ENCODE measurements at places on chromosomes 7 and 10. TPM values are rescaled to one million over a fixed set of nuclear protein-coding genes. Genes with fewer than 3 reads are reported as not detected.

DNA sequence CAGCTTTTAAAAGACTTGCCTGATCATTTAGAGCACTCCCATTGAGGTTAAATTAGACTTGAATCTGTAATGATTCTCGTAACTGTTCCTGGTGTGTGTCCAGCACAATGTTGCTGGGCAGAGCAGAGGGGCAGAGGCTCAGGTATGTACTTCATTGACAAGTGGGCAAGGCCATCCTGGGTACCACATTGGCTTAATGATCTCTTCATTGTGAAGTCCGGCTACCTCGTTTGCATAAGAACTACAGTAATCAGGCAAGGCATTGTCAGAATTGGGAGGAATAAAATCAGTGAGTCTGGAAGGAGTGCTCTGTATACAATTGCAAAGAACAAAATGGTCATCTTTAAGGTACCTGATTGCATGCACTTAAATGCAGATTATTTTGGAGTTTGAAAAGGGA lies 6.1 kb downstream of the RPS24 start:
- peaks cover 23% of the 10 kb centered on the region for H3K4me1 ChIP-seq
- peaks cover 80% of the 10 kb centered on the region for H3K36me3 ChIP-seq
- DNase-seq: no peak
- no peaks in the 10 kb centered on the region for H3K27me3 ChIP-seq

- no peaks in the 10 kb centered on the region for H3K27me3 ChIP-seq
- no peak overlapping the region for H3K4me3 ChIP-seq
- H3K36me3 ChIP-seq: no peaks in the 10 kb centered on the region
- DNase-seq: no peak
These were observed 54.9 kb downstream of the ODAD2 start for GRCh38 chr10:27944005-27944404.

GRCh38 chr10:38143587-38143986 lies 49.5 kb downstream of the ZNF37A start:
- no peak for DNase-seq
- no peaks in the 10 kb centered on the region for H3K4me1 ChIP-seq
- no peaks in the 10 kb centered on the region for H3K36me3 ChIP-seq
- no peaks in the 10 kb centered on the region for H3K27me3 ChIP-seq

- H3K27ac ChIP-seq: no peak overlapping the region
- no peaks in the 10 kb centered on the region for H3K36me3 ChIP-seq
- H3K4me3 ChIP-seq: no peak overlapping the region
These were observed 299.4 kb downstream of the DNAJB9 start for GRCh38 chr7:108869070-108869469.

- H3K27me3 ChIP-seq: peaks cover 32% of the 10 kb centered on the region
- peak overlapping the region; percentile 74 for H3K4me3 ChIP-seq
- peak; percentile 85 for DNase-seq
These were observed 5.6 kb upstream of the DKK1 start for GRCh38 chr10:52308251-52309031.

DNA sequence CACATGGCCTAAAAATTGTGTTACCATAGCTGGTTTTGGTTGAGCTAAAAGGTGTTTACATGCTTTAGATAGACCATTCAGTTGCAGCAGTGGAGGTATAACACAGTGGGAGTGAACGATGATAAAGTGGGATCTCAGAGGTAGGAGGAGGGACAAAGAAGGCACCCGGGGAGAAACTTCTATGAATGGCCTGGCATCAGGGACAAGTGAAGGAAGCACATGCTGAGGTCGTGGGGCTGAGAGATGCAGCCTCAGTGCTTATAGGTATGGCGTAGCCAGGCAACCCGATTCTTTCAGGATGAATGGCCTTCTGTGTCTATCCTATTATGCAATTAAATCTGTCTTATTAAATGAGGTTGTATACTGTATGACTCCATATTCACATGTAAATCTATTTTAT lies 3.9 kb upstream of the CDK6 start:
- H3K4me1 ChIP-seq: peaks cover 7% of the 10 kb centered on the region
- no peak for DNase-seq
- H3K27ac ChIP-seq: no peak overlapping the region

DNA sequence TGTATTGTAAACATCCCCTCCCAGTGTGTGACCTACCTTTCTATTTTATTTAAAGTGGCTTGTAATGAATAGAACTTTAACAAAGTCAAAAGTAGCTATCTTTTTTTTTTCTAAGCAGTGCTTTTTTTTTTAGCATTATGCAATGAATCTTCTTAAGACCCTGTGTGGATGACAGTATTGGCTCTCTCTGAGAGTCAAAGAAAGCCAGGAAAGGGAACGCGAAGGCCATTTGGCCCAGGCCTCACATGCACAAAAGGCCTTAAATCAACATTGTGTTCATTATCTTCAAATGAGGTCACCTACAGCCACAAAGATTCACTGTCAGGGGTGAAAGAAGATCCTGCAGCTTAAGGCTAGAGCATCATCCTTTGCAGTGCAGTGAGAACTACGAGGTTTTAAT lies 721.5 kb downstream of the GRID1 start:
- peak; percentile 24 for DNase-seq
- H3K27ac ChIP-seq: no peak overlapping the region
- H3K4me3 ChIP-seq: no peak overlapping the region

GRCh38 chr7:130926001-130926691 lies 192.1 kb upstream of the KLF14 start:
- peaks cover 3% of the 10 kb centered on the region for H3K4me1 ChIP-seq
- H3K27me3 ChIP-seq: no peaks in the 10 kb centered on the region
- H3K27ac ChIP-seq: no peak overlapping the region
- H3K4me3 ChIP-seq: no peak overlapping the region
- no peaks in the 10 kb centered on the region for H3K36me3 ChIP-seq

DNA sequence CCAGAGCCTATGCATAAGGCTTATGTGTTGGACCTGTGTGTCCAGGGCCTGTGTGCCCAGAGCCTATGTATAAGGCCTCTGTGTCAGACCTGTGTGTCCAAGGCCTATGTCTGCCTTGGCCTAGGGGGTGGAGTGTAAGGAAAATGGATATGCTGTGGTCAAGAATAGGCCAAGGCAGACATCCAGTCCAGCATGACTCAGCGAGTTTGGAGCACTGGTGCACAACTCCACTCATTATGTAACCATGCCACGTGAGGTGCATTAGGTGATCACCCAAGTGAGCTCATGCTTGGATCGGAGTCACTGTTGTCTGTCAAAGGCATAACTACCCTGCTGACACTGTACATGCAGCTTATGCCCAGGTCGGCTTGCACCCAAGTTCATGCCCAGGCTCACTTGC lies 238.9 kb downstream of the CACNA2D1 start:
- peaks cover 3% of the 10 kb centered on the region for H3K4me1 ChIP-seq
- no peaks in the 10 kb centered on the region for H3K27me3 ChIP-seq
- H3K4me3 ChIP-seq: no peak overlapping the region
- H3K36me3 ChIP-seq: no peaks in the 10 kb centered on the region

- H3K4me3 ChIP-seq: no peak overlapping the region
- H3K36me3 ChIP-seq: no peaks in the 10 kb centered on the region
- no peaks in the 10 kb centered on the region for H3K4me1 ChIP-seq
- H3K27ac ChIP-seq: no peak overlapping the region
- DNase-seq: no peak
- no peaks in the 10 kb centered on the region for H3K27me3 ChIP-seq
These were observed 61.4 kb upstream of the NME8 start for GRCh38 chr7:37786741-37787569.

GRCh38 chr10:87850742-87851205 lies 12.6 kb downstream of the KLLN start:
- no peaks in the 10 kb centered on the region for H3K36me3 ChIP-seq
- no peak overlapping the region for H3K27ac ChIP-seq
- DNase-seq: peak; percentile 85
- H3K4me3 ChIP-seq: no peak overlapping the region
- no peaks in the 10 kb centered on the region for H3K4me1 ChIP-seq
- H3K27me3 ChIP-seq: no peaks in the 10 kb centered on the region

- no peak overlapping the region for H3K4me3 ChIP-seq
- no peaks in the 10 kb centered on the region for H3K27me3 ChIP-seq
- DNase-seq: no peak
- no peaks in the 10 kb centered on the region for H3K4me1 ChIP-seq
- H3K36me3 ChIP-seq: no peaks in the 10 kb centered on the region
These were observed 77.8 kb downstream of the TEX36 start for GRCh38 chr10:125605167-125605566.

DNA sequence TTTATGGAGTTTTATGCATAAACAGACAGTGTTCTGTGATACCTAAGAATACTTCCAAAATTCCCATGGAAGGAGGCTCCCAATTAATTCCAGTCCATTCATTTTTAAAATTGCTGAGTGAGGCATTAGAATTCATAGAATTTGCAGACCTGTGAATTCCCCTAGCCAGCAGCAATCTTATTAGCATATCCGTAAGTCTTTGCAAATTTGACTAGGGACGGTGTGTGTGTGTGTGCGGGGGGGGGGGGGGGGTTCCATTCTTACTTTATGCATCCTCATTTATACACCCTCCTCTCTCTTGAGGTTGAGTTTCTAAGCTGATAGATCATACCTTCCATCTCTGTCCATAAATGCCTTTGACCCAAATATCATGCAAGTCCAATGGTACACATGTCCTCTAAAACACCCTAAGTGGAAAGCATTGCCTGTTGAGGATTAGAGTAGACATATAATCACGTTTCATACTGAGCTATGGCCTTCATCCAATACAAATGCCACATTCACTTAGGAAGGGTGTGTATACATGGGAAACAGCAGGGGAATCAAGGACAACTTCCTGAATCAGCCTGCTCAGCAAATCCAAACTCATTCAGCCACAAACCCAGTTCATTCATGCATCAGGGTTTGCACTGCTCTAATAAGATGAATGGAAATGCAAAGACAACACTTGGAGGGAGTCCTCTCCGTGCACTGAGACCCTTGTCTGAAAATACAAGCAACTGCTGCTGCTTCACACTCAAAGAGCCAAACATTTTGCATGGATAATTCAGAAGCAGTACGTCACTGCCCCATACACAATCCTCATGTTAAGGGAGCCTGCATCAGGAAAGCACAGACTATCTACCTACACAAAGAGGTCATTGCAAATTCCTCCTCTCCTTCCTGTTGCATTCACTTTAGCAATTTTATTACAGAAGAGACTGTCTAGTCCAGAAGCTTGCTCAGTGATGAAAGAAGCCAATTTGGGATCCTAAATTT lies 350.8 kb downstream of the KCNMA1 start:
- no peaks in the 10 kb centered on the region for H3K36me3 ChIP-seq
- H3K27me3 ChIP-seq: peaks cover 21% of the 10 kb centered on the region
- DNase-seq: no peak
- H3K27ac ChIP-seq: no peak overlapping the region
- H3K4me1 ChIP-seq: peaks cover 39% of the 10 kb centered on the region
- H3K4me3 ChIP-seq: peak overlapping the region; percentile 9

DNA sequence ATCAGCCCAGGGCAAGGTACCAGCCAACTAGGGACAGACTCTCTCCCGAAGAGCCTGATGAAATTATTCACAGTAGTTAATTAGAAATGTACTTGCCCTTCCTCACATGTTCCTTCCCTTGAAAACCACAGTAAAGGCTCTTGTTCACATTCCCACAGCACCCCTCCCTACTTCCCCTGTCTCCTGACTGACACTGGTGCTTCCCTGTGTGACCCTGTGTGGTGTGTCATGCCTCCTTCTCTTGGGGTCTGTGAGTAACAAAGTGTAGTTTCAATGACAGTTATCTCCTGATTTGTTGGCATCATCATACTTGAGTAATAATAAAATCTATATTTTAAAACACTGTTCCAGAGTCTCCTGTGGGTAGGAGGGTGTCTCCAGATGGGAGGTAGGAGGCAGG lies 209.7 kb downstream of the ABCA13 start:
- H3K27ac ChIP-seq: no peak overlapping the region
- no peaks in the 10 kb centered on the region for H3K27me3 ChIP-seq
- no peaks in the 10 kb centered on the region for H3K4me1 ChIP-seq
- DNase-seq: no peak

GRCh38 chr7:116776046-116776445 lies 86.3 kb upstream of the CAPZA2 start:
- no peak overlapping the region for H3K27ac ChIP-seq
- H3K4me3 ChIP-seq: no peak overlapping the region
- H3K36me3 ChIP-seq: no peaks in the 10 kb centered on the region
- DNase-seq: no peak
- H3K4me1 ChIP-seq: peaks cover 9% of the 10 kb centered on the region

DNA sequence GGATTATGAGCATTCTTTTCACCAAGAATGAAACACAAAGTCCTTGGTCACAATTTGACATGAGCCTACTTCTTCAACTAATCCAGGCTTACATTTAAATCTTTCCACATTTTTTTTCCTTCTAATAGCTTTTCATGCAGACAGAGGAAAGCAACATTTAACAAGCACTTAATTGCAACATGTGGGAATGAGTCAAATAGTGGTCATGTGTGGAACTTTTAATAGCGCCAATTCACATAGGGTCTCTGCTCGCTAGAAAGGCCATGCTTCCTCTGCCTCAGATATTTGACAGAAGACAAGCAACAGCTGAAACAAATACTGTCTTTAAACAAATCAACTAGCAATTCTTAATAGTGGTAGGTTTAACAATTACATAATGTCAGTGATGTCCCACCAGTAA lies 285.9 kb upstream of the ETV1 start:
- DNase-seq: no peak
- H3K4me1 ChIP-seq: no peaks in the 10 kb centered on the region
- no peak overlapping the region for H3K27ac ChIP-seq
- H3K4me3 ChIP-seq: no peak overlapping the region
- H3K27me3 ChIP-seq: no peaks in the 10 kb centered on the region
- no peaks in the 10 kb centered on the region for H3K36me3 ChIP-seq

DNA sequence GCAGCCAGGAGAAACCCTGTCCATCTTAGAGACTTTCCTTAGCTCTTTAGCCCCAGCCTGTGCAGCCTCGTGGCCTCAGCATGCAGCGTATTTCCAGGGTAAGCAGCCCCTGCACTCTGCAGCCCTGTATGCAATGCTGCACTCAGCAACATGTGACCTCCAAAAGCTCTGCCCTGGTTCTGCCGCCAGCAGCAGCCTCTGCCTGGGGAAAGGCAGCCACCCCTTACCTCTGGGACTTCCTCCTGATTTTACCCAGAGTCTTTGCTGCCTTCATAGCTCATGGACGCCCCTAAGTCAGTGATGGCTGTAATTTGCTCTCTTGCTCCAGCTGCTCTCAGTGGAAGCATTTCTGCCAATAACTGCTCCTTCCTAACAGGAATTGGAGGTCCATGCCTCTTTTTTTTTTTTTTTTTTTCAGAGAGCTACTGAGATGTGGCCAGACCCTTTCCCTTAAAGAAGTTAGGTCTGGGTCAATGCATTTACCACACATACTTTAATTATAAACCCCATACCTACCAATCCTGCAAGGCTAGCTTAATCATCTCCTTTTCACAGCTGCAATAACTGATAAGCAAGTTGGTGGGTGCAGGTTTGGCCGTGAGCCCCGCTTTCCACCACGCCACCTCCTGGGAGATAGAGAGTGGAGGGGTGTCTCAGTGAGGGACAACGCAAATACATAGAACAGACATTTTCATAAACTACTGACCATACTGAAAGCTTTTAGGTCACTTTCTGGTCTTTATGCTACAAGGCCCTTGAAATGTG lies 71.7 kb downstream of the RAMP3 start:
- no peak for DNase-seq
- H3K27ac ChIP-seq: no peak overlapping the region
- no peak overlapping the region for H3K4me3 ChIP-seq
- no peaks in the 10 kb centered on the region for H3K36me3 ChIP-seq
- H3K4me1 ChIP-seq: no peaks in the 10 kb centered on the region

- no peak overlapping the region for H3K4me3 ChIP-seq
- no peak for DNase-seq
- H3K36me3 ChIP-seq: no peaks in the 10 kb centered on the region
- no peak overlapping the region for H3K27ac ChIP-seq
These were observed 23.5 kb upstream of the WAPL start for GRCh38 chr10:86545101-86545500.

Gene VWA2
- total RNA-seq: 0.54 TPM

Gene UBE2D1
- total RNA-seq: 33.0 TPM

Gene WDR91
- total RNA-seq: 9.6 TPM

Gene OR9A2
- not detected for total RNA-seq

Gene TMEM236
- total RNA-seq: 0.07 TPM

Gene PRKG1
- total RNA-seq: 1.3 TPM

Gene TRIM50
- 0.24 TPM for total RNA-seq

Gene UPK3BL2
- 17.7 TPM for total RNA-seq

Gene CLEC5A
- not detected for total RNA-seq

Gene GJD4
- total RNA-seq: not detected

All from endodermal cell (in vitro differentiated cells).